ENCODE measurements at places on chromosomes 2 and 18.
A peak's percentile ranks its signal among the peaks of the same experiment; 100 is the strongest.

DNA sequence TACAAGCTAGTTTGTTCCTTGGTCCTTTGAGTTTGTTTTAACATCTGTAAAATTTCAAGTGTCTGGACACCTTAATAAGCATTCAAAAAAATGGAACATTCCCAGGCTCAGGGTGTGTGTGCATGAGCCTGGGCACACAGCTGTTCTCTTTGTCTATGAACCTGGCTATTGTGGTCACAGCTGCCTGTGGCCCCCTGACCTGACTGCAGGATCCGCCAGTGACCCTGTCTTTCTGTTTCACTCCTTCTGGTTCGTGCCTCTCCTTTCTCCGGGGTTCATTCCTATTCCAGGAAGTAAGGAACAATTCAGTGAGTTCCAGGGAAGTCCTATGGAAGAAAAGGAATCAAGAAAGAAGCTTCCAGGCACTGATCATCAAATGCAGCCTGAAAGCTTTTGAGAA, 35.6 kb downstream of the VWA3B start:
- DNase-seq: no peak

DNA sequence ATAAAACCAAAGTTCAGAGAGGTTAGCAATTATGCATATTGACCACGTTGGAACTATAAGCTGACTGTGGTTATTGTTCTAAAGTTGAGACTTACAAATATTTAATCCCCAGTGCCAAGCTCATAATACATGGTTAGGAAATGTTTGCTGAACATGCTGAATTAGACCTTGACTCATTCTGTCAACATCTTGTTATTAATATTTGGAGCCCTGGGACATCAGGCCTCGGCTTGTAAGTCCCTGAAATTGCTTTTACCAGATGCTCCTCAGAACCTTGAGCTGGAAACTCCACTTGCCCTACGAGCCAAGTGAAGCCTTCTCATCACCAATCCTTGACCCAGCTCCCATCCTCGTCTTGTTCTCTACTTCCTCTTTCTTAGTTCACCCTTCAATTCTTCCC, 21.2 kb downstream of the DYNAP start:
- no peak for DNase-seq

GRCh38 chr2:192043216-192043870, 151.4 kb downstream of the TMEFF2 start:
- no peak for DNase-seq

DNA sequence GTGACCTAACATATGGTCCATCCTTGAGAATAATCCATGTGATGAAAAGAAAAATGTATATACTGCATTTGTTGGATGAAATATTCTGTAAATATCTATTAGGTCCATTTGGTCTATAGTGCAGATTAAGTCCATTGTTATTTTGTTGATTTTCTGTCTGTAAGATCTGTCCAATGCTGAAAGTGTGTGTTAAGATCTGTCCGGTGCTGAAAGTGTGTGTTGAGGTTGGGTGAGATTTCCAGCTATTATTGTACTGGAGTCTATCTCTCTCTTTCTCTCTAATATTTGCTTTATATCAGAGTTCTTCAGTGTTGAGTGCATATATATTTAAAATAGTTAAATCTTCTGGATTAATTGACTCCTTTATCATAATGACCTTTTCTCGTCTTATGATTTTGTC, 828.8 kb upstream of the CRIM1 start:
- DNase-seq: no peak

DNA sequence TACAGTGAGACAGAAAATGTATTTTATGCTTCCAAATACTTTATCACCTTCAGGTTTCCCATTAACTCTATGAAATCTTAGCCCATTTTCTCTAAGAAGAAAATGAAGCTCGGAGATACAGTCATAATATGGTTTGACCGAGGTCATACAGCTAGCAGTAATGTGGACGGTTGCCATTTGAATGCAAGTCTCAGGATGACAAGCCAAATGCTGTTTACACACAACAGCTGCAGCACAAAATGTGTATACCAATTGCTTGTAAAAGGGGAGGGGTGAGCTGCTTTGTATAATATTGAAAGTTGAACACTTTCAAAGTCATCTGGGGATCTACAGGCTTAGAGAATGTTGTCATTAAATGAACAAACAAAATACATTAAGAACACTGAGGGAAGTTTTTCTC, 93.8 kb upstream of the FSIP2 start:
- DNase-seq: no peak

DNA sequence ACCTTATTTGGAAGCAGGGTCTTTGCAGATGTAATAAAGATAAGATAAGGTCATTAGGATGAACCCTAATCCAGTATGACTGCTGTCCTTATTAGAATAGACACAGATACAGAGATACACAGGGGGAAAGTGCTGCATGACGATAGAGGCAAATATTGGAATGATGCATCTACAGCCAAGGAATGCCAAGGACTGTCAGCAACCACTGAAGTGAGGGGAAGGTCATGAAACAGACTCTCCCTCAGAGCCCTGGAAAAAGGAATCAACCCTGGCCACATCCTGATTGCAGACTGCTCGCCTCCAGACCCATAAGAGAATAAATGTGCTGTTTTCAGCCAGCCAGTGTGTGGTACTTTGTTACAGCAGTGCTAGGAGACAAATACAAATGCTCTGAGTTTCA, 14.8 kb downstream of the TMEM237 start:
- DNase-seq: no peak

DNA sequence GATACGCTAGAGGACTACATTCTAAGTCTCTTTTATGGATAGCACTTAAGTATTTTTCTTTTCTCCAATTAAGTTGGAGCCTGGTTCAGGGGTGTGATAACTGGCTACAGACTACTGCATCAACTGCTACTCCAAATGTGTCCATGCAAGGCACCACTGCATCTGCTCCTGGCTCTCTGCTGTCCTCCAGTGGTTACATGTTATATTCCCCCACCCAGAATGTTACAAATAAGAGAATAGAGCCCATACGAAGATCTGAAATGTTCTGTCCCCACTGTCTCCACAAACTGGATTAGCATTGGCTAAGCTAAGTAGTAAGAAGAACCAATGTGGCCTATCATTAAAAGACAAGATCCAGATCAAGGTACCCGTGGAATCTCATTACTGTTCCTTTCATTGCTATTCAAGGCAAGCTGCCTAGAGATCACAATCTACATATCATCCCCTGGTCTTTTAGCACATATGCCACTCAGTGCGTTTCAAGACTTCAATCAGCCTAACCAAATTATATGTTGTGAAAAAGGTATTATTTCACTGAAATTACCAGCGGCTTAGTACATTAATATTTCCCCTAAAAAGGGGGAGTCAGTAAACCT, 308.3 kb upstream of the SLC8A1 start:
- DNase-seq: peak; percentile 5

DNA sequence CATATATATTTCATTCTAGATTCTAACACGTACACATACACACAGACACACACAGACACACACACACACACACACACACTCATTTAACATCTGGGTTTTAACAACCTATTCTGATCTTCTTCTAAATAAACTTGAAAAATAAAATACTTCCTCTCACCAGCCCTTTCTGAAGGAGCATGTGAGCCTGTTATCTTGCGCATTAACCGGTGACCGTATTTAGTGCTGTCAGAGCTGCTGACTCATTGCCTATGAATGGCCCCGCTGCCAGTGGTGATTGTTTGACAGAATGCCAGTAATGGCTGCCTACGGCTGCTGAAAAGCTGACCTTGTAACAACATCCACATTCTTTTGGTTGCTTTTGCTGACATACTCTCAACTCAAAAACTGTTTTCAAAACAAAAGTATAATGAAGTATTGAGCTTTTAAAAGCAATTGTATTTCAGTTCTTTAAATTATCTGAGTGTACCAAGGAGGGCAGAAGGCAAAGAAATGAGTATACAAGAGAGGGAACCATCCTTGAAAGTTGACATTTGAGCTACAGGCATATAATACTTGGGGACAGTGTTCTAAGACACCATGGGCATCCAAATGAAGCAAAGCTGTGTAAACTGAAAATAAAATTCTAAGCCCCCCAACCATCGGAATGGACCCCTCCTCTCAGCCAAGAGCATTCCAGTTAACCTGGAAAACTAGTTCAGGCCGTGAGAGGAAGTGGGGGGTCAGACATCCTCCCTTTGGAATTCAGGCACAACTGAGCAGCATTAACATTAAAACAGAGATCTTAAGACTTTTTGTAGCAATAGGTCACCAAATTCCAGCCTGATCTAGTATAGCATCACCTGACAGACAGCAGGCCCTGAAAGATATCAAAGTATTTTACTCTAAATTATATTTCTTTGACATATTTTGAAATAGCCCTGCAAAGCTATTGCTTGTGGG, 50.2 kb upstream of the DTNA start:
- peak; percentile 93 for DNase-seq

GRCh38 chr2:239894276-239894675, 130.9 kb downstream of the NDUFA10 start:
- DNase-seq: no peak

DNA sequence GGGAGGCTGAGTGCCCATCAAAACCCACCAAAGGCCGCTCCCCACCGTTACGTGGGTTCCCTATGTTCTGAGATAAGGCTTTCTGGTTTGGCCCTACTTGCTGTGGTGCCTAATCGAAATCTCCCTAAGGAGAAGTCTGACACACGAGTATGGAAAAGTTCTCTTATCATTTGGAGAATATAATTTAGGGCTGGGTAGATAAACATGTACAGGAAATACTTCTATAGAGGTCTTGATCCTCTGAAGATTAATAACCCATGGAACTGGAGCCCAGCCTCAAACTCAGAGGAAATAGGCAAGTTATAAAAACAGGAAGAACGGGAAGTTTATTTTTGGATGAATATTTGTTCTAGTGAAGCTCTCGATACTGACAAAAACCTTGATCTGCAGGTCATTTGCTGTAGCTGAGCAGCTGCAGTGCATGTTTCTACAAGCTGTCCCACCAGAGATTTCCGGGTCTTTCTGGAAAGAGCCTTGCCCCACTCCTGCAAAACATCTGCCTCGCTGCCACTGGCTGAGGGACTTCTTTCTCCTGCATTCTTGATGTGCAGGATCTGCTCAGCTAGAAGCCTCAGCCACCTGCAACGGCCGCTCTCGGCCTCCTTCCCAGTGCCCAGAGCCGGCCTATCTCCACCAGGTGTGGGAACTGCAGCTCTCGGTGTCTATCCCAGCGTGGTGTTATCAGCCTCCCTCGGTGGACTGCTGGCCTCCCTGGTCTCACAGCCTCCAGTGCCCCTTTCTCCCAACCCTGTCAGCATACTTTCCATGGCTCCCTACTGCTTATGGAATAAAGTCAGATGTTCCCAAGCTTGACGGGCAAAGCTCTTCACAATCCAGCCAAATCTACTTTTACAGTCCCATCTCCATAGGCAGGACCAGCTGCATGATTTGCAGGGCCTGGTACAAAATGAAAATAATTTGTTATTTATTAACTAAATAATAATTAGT, 48.6 kb downstream of the SPRED2 start:
- no peak for DNase-seq

GRCh38 chr2:103448495-103448894, 686.7 kb downstream of the TMEM182 start:
- no peak for DNase-seq

DNA sequence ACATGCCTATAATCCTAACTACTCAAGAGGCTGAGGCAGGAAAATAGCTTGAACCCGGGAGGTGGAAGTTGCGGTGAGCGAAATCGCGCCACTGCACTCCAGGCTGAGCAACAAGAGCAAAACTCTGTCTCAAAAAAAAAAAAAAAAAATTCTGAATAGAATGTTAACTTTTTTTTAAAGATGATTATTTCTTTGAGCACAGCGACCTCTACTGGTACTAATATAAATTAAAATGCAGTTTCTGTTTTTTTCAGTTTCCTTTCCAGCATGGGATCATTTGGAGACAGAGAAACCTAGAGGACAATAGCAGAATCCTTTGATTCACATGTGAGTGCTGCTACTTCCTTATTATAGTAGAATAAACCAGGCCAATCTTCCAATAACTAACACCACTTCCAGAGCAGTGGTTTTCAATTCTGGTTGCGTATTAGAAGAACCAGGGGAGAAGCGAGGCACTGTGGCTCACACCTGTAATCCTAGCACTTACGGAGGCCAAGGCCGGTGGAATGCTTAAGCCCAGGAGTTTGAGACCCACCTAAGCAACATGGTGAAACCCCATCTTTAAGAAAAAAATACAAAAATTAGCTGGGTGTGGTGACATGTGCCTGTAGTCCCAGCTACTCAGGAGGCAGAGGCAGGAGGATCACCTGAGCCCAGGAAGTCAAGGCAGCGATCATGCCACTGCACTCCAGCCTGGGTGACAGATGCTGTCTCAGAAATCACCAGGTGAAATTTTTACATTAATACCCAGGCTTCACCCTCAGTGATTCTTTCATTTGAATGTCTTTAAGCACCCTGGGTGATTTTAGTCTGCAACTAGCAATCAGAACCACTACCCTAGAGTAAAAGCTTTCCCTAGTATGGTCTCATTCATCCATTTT, 10.1 kb downstream of the SRSF7 start:
- DNase-seq: peak; percentile 47

GRCh38 chr18:75053028-75053629, 155.8 kb downstream of the PTGR3 start:
- DNase-seq: no peak

DNA sequence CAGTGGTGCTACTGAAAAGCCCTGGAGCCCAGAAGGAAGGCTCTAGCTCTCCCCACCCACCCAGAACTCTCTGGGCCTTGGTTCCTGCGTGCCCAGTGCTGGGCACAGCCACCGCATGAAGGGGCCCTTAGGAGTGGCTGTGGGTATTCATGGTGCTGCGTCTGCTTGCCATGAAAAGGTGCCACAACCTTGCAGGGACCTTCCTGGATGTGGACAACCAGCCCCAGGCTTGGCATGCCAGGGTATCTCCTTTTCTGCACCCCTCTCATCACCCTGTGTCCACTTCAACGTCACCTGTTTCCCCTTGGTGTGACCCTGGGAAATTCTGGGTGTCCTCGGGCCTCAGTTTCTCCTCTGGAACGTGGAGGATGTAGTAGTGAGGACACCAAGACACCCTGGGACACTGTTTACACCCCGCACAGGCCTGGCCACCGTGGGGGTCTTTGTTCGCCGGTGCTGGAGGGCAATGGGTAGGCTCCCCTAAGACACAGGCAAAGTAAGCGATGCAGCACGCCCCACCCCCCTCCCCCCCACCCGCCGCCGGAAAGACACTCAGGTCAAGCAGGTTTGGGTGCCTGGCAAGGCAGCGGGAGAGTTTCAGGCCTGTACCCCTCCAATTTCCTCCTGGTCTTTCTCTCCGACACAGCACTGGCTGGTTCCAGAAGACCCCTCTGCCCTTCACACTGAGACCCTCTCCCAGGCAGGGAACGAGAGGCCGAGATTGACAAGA, 34.8 kb upstream of the TAF1B start:
- DNase-seq: no peak

DNA sequence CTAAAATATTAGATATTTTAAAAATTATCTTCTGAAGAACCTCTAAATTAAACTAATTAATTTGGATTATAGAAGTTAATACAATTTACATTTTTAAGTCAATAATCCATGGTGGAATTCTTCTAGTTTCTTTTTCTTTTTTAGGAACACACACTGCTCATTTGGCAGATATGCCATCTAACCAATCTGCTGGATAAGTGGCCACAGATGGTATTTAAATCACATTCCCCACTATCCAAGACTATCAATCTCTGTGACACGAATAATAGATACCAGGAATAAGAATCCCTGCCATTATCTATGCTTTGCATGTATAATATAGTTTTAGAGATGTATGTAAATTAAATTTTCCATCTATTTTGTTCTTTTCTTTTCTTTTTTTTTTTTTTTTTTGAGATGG, 58.5 kb downstream of the CABYR start:
- no peak for DNase-seq

GRCh38 chr18:66126266-66126665, 375.5 kb downstream of the CDH7 start:
- DNase-seq: no peak
